ENCODE measurements at places on chromosomes 1 and 21.

GRCh38 chr1:220003610-220004299, 42.5 kb downstream of the EPRS1 start:
- no peak for DNase-seq

DNA sequence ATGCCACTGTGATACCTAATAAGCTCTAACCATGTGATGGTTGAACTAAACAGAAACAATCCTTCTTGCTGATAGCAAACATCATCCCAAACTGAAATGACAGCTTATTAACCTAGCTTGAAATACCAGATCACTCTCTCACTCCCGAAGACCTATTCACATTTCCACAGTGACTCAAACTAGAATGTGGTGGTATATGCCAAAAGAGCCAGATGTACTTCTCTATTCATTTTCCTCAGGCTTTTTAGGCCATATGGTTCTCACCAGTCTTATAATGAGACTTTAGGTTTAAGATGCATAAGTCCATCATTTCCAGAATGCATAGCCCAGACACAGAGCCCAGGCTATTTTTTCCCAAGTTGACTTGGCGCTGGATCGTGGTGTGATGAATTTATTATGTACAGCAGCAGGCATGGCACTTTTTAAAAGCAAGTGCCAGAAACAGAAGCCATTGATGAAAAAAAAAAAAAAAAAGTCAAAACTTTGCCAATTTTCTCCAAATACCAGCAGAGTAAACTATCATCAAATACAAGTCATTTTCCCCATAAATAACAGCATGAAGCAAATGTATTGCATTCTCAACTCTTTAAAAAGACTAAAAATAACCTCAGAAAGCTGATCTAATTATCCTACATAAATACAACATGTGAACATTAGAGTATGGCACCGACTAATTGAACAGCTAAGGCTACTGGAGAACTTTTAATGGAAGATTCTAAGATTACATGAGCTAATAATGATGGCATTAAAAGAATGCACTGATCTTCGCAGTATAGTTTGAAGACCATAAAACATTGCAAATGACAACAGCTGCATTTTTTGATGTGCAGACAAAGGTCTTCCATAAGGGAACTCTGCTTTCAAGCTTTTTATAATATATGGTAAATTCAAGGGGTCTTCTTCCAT, 365.4 kb downstream of the LRRIQ3 start:
- DNase-seq, result no peak

GRCh38 chr1:244395965-244396364, 55.7 kb downstream of the ADSS2 start:
- no peak for DNase-seq

DNA sequence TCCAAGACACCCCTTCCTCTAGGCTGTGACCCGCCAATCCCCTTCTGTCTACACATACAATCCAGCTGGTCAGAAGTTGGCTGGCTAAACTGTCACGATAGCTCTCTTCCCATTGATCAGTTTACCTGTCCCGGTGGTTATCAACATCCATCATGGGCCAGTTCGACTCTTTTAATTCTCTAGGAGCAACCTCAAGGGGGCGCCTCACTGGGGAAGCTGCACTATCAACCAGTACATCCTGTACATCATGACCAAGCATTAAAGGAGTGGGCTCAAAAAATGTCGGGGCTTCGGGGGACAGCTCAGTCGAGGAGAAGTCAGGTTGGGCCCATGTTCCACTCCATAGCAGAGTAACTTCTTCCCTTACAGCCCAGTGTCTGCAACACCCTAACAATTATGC, 53.2 kb upstream of the B3GALNT2 start:
- no peak for DNase-seq

GRCh38 chr1:11578004-11578403, 76.2 kb downstream of the FBXO2 start:
- DNase-seq, result no peak
